OCI-LY7 (cell line): ENCODE measurements at places on chromosomes 7 and 10. TPM values are rescaled to one million over a fixed set of nuclear protein-coding genes. Genes with fewer than 3 reads are reported as not detected.

The SLC26A5 gene
- not detected in 2 replicates for total RNA-seq

The UPK3B gene
- total RNA-seq = 1.4 and 2.5 TPM in 2 replicates

The TBC1D12 gene
- total RNA-seq = 1.9 and 2.2 TPM in 2 replicates

The CAMK2B gene
- total RNA-seq = 0.92 and 1.1 TPM in 2 replicates

The MACC1 gene
- total RNA-seq = 9.1 and 11.1 TPM in 2 replicates

The ACSL5 gene
- 23.0 and 25.3 TPM in 2 replicates for total RNA-seq

DNA sequence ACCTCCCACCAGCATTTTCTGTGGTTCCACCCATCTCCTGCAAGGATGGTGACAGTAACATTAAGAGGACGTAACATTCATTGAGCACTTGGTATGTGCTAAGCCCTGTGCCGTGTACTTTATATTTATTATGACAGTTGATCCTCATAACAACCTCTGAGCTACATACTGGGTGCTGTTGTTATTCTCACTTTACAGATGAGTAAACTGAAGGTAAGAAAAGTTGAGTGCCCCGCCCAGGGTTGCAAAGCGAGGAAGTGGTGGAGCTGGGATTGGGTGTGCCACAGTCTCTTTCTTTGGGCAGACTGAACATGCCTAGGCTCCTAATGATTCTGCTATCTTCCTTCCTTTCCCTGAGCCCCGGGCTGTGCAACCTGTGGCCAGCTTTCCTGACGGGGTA is 107.4 kb downstream of the SH3PXD2A start:
- DNase-seq = no peak

DNA sequence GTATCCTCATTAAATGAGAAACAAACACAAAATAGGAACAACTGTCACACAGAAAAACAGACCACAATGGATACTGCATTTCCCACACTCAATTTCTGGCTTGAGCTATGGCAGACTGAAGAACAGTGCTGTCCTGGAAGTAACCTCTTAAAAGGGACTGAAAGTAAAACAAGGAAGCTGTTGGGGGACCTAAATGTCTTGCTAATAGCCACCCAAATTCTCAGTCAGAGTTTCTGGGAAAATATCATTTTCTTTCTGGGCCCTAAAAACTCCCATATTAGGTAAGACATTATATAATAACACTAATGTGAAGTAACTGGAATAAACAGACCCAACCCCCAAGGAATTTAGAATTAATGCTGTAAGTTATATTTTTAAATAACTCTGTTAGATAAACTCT is 80.9 kb upstream of the TFEC start:
- no peak for DNase-seq

DNA sequence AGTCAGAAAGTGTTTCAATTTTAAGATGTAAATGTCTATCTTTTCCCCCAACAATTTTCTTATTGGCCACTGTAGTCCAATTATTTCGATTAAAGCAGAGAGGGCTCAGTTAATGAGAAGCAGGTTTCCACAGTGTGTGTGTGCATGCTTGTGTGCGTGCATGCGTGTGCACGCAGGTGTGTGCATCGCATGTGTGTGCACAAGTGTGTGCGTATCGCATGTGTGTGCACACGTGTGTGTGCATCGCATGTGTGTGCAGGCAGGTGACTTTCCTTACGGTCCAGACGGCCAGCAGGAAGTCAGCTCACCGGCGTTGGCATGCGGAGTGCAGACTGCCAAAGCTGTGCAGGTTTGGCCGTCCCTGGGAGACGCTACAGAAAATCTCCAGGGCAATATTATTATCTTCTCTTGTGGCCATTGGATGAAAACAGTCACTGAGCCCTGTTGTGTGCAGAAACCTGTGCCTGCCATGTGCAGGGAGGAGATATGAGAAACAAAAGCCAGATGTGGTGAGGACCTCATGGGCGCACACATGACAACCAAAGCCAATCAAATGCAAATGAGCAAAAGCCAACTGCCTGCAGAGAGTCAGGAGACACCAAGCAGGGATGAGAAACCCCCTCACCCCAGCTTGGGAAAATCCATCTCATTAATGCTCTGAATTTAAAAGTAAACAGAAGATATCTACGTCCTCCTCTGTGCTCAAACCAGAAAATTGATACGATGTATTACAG is 70.4 kb downstream of the C10orf90 start:
- no peak for DNase-seq

DNA sequence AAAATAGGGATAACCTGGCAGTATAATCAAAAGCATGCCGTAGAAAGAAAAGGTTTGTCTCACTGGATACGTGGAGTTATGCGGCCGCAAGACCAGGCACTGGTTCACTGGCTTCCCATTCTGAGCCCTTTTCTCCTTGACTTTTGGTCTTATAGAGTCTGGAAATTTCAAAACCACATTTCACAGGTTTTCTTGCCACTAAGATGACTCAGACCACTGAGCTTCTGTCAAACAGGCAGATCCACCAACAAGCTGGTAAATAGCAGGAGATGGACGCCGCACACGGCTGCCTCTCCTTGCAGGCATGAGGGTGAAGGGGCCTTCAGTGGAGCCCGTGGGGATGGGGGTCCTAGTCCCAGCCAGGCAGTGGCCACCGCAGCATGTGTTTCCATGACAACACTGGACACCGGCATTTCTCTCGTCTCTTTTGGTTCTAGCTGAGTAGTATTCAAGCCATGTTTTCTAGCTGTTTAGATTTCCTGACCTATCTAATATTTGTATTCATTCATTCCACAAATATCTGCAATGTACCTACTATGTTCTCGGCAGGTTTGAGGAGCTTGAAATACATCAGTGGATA is 55.5 kb downstream of the KLF6 start:
- DNase-seq = no peak

DNA sequence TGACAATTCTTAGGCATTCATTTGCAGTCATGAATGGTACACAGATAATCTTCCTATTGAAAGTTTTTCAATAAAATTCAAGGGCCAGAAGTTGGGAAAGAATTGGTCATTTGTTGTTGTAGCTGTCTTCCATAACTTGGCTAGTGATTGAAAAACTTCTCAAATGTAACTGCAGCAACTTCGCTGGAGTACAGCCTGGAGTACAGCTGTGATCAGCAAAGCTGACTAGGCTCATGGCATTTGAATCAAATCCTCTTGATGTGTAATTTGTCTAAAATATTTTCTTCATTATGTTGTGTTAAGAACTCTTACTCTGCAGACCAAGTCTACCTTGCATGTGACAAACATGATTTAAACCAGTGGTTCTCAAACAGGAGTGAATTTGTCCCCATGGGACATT is 226.5 kb upstream of the STEAP1 start:
- no peak for DNase-seq
